ENCODE measurements at places on chromosomes 12 and 14. TPM values are rescaled to one million over a fixed set of nuclear protein-coding genes. Genes with fewer than 3 reads are reported as not detected.
A peak's percentile ranks its signal among the peaks of the same experiment; 100 is the strongest.

GRCh38 chr12:20477672-20478071 lies 109.3 kb downstream of the PDE3A start:
- DNase-seq: no peak

- DNase-seq: no peak
Observed at GRCh38 chr14:30525833-30526232, 33.1 kb upstream of the G2E3 start.

- no peak for DNase-seq
Observed at GRCh38 chr14:101353422-101353821, 207.9 kb upstream of the DIO3 start.

- peak; percentile 92 for DNase-seq
Observed at GRCh38 chr12:106030210-106031071, 108.3 kb downstream of the NUAK1 start.

- DNase-seq: no peak
Observed at GRCh38 chr12:56080556-56081138, 682 bp downstream of the ERBB3 start.

GRCh38 chr12:86826051-86826450 lies 569.9 kb upstream of the MGAT4C start:
- DNase-seq: no peak

Gene SELPLG
- total RNA-seq: 1.5 TPM

Gene PKP2
- total RNA-seq: 0.45 TPM

Gene GPR84
- total RNA-seq: not detected
